Right renal pelvis (tissue), 4 donors: ENCODE measurements at places on chromosomes 2 and 18. TPM values are rescaled to one million over a fixed set of nuclear protein-coding genes. Genes with fewer than 3 reads are reported as not detected.

The KCMF1 gene
- 53.8 TPM for polyA plus RNA-seq

The KCNE4 gene
- polyA plus RNA-seq = 19.1 TPM

- no peak for DNase-seq
Measured at GRCh38 chr2:23545811-23546210, 160.8 kb downstream of the KLHL29 start.

DNA sequence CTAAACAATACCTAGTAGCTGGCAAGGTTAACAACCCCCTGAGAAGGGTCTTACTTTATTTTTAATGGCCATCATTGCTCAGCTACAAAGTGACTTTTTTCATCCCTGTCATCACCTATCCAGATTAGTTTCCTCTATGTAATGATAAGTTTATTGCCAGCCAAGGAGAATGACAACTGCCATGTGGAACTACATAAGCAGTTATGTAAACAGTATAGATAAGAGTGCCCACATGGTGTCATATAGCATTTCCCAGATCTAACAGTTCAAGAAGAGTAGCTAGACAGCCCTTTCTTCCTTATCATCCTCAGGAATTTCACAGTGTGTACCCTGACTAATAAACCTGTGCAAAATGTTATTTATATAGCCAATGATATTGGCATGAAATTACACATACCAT, 240.2 kb upstream of the PIK3C3 start:
- no peak for DNase-seq

GRCh38 chr2:170088776-170089175, 89.2 kb upstream of the MYO3B start:
- no peak for DNase-seq
